Kidney (tissue), 22 donors: ENCODE measurements at places on chromosomes 16 and 17.

DNA sequence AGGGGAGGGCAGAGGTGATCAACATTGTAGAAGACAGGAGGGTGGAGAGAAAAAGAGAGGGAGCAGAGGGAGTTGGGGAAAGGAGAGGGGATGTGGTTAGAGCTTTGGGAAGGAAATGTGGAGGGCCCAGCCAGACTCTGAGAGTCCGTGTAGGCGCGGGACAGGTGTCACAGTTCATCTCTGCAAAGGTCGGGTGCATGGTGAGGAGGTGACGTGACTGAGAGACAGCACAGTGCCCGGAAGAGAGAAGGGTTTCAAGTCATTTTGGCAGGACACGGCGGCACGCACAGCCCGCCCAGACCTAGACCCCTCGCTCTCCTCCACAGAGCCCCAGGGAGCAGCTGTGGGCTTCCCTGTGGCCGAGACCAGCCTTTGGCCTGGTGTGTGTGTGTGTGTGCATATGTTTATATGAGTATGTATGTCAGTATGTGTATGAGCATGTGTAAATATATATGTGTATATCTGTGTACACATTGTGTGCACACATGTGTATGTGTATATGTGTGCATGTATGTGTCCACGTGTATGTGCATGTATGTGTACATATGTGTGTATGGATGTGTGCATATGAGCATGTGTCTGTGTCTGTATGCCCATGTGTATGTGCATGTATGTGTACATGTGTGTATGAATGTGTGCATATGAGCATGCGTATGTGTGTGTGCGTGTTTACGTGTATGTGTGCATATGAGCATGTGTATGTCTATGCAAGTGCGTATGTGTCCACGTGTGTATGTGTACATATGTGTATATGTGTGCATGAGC, 104.6 kb downstream of the SEC14L1 start:
- DNase-seq, result no peak

DNA sequence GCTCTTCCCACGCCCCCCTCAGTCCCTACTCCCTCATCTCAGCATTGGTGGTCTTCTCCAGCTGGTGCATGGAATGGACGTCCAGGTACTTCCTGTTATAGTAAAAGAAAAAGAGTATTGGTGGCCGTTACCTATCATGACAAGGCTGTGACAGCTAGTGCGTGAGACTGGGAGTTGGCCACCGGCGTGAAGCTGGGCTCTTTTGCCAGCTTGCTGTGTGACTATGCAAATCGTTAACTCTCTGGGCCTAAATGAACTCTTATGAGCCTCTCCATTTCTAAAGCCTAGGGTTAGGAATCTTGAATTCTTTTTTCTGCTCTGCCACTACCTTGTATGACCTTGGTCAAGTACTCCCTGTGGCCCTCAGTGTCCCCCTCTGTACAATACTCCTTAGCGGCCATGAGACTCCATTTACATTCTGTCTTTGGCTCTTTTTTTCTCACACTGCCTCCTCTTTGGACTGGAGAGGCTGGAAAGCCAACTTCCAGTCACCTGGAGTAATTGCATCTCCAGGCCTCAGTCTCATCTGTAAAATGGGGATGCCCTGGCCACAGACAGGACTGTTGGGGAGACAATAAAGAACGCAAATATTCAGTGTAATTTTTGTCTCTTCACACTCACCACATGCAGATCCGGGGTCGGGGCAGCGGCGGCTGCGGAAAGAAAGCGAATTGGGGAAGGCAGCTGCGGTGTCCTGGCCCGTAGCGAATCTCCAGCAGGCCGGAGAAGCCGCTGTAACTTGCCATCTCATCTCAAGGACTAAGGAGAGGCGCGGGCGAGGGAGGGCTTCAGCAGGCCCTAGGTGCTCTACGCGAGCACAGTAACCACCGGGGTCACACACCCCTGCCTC, 1.1 kb downstream of the CFAP119 start:
- DNase-seq, result no peak

DNA sequence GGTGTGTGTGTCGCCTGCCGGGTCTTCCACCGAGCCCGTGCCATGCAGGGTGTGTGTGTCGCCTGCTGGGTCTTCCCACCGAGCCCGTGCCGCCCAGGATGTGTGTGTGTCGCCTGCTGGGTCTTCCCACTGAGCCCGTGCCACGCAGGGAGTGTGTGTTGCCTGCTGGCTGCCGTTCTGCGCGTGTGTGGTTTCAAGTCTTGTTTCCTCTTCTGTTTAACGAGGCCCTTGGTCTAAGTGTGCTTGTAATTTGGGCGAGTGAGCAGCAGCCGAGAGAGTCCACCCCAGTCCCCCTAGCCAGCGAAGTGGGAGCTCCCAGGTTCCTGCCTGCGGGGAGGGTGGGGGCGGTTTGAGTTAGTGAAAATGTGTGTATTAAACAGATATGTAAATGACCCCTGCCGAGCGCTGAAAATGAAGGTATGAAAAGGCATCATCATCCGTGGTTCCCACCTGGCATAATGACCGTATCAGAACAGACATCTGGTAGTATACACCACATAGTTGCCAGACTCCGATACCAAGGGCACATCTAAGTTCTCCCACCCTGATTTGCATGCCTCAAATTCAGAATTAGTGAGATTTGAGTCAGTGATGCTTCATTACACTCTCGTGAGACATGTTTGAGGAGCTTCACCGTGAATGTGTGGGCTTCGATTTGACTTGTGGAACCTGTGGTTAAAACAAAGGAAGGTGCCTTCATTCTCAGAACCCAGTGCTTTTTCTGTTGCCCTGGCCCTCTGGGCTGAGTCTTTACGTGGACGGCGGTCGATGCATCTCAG, 114.5 kb upstream of the CHMP6 start:
- no peak for DNase-seq

GRCh38 chr17:57582881-57583756, 162.0 kb downstream of the CCDC182 start:
- no peak for DNase-seq

DNA sequence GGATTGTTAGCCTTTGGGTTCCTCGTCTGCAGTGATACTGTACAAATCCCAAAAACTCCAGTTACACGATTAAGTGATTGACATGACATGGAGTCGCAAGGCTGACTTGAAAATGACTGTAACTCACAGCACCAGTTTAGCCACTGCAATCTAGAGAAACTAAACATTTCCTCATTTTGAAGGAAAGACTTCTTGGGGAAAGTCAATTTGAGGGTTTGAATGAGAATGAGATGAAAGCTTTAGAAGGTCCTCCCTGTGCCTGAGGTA, 4.8 kb downstream of the BANP start:
- DNase-seq, result no peak

GRCh38 chr17:74637265-74637664, 13.7 kb upstream of the CD300E start:
- DNase-seq, result no peak

DNA sequence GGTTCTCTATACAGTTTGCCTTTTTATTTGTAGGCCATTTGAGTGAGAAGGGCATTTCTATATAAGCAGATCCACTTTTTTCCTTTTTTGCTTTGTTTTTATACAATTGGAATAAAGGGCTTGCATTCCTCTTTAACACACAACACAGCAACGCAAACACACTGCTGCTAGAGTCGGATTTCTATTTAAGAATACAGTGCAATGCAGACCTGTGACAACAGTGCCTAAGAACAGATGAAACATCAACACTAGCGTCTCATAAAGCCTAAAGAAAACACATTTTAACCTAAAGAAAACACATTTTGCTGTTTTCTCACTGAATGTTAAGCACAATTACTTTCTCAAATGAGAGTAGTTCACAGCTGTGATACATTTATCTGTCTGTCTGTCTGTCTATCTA, 1141.1 kb downstream of the CDH11 start:
- no peak for DNase-seq

GRCh38 chr17:2122641-2123302, 67.9 kb downstream of the HIC1 start:
- DNase-seq, result peak; percentile 39

DNA sequence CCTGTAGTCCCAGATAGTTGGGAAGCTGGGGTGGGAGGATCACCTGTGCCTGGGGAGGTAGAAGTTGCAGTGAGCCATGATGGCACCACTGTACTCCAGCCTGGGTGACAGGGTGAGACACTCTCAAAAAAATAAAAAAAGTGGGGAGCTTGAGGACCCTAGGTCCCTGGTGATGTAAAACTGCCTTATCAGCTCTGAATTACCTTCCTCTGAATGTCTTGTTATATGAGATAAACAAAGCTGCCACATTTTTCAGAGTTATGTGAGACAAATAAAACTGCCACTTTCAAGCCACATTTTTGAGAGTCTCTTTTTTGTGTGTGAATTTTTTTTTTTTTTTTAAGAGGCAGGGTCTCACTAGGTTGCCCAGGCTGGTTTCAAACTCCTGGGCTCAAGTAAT, 32.0 kb upstream of the B4GALNT2 start:
- DNase-seq, result no peak

DNA sequence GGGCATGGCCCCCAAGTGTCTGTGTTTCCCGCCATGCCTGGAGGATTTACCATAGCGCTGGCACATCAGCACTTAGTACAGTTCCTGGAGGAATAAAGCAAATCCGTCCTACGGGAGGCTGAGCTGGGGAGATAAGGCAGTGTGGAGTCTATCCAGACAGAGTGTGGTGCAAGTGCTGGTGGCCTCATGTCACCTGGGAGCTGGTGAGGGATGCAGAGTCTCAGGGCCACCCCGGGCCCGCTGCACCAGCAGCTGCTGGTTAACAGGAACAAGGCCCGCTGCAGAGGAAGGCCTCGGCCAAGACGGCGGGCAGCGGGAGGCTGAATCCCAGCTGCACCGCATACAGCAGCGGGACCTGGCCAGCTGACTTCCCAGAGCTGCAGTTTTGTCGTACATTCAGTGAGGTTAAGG, 57.3 kb upstream of the CDC42EP4 start:
- no peak for DNase-seq

GRCh38 chr17:15273141-15273793, 8.1 kb upstream of the PMP22 start:
- no peak for DNase-seq

- DNase-seq, result no peak
Measured at GRCh38 chr16:61842666-61843065, 193.6 kb downstream of the CDH8 start.

DNA sequence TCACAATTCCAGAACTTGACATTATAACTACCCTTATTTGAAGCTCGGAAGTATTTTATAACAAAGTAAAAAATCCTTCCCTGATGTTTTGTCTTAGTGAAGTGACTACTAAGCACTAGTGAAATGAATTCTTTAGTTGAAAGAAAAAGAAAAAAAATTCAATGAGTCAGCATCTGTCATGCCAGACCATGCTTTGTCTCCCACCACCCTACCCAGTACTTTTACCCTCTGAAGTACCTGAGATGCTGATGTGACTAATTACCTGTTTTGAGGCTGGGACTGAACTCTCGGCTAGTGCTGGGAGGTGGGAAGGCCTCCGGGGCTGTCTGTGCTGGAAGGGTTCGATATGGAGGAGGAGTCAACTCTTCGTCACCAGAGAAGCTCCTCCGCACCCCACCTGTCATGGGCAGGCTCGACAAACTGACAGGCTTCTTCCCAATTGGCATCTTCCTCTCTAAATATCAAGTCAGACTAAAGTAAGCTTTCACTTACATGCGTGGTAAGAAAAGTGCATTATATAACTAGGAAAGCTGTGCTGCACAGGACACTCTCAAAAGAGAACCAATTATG, 19.6 kb downstream of the NME2 start:
- DNase-seq, result no peak

GRCh38 chr17:37839196-37839978, 84.8 kb upstream of the TBC1D3K start:
- no peak for DNase-seq

DNA sequence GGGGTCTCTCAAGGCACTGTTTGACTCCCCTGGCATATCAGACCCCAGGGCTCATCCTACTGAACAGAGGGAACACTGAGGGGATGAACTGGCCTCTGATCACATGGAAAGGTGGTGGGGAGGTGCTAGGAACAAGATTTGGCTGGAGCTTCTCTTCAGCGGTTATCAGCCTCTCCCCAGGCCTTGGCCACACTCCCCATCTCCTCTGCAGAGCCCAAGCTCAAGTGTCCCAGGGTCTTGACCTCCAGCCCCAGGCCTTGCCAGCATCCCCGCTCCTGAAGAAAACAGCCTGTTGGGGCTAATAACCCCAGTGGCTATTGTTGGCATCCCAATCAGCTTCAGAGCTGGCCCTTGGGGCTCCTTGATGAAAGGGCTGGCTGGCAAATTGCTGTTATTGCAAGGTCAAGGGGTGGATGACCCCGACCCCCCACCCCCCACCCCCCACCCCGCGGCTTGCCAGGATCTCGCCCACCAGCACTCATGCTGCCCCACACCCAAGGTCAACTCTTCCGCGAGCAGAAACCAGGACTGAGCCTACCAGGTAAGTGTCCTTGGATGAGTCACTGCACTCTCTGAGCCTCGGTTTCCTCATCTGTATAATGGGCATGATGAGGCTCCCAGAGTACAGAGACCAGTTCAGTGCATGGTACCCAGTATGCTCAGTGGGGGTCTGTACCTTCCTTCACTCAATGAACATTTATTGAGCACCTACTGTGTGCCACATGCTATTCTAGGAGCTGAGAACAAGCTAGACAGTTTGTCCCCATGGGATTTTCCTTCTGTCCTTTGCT, 18.8 kb upstream of the FAM83G start:
- DNase-seq, result peak; percentile 30

DNA sequence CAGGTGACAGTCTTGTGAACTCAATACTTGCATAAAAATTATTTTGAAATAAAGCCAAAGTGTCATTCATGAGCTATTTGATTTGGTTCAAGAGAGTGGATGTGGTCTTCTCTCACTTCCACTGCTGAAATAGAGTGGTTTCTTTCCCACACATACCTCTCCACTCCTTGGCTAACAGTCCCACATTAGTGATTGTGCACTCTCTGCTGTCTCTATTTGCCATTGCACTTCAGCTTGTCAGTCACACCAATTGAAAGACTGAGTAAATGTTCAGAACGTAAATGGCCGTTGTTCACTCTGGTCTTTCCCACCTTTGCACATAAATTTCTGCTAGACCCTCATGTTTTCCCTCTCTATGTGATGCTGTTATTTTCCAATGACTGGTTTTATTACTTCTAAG, 197.5 kb downstream of the FTO start:
- no peak for DNase-seq

- no peak for DNase-seq
Measured at GRCh38 chr17:50697663-50698272, 9.9 kb downstream of the ANKRD40 start.

DNA sequence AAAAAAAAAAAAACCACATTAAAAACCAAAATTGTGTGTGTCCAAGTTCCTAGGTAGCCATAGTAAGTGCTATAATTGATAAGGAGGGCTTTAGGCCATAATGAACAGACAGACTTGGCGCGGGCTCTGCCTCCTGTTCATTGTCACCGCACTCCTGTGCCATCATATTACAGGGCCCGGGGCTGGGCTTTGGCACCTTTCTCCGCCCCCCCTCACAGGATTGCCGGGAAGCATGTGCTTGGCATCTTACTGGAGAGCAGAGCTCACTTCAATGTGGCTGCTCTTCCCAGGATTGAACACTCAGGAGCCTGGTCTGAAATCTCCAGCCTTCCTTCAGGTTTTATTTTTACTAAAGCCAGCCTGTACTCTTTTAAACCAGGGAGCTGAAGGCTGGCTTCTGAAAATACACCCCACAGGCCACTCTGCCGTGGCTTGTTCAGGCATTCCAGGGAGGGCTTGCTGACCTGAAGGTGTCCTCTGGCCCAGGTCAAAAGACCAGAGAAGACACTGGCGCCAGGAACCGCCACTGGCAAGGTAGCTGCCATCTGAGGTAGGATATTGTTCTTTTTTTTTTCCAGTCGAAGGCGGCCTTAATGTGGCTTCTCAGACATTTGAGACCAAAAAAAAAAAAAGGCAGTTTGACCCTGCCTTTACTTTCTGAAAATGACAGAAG, 39.3 kb downstream of the DHRS7B start:
- DNase-seq, result no peak

GRCh38 chr16:53922067-53922806, 218.3 kb downstream of the FTO start:
- no peak for DNase-seq

GRCh38 chr17:76528156-76528527, 9.4 kb downstream of the CYGB start:
- DNase-seq, result no peak
